ENCODE measurements at places on chromosomes 5 and 9. TPM values are rescaled to one million over a fixed set of nuclear protein-coding genes. Genes with fewer than 3 reads are reported as not detected.

ZNF658 gene
- 5.5 TPM for total RNA-seq

CCDC192 gene
- not detected for total RNA-seq

IFNA2 gene
- total RNA-seq = not detected

SH3PXD2B gene
- 114 TPM for total RNA-seq

SH3GL2 gene
- 0.16 TPM for total RNA-seq

LCP2 gene
- total RNA-seq = not detected

ANKS6 gene
- total RNA-seq = 21.1 TPM

GRCh38 chr5:175092691-175093090, 351.3 kb downstream of the DRD1 start:
- DNase-seq = no peak

GRCh38 chr5:151094030-151094851, 13.4 kb upstream of the TNIP1 start:
- DNase-seq = no peak

GRCh38 chr5:37725185-37725584, 114.7 kb downstream of the GDNF start:
- no peak for DNase-seq

GRCh38 chr9:108041551-108041950, 552.0 kb upstream of the KLF4 start:
- no peak for DNase-seq

- DNase-seq = no peak
These were observed 32.3 kb upstream of the EGFLAM start for GRCh38 chr5:38226091-38226490.

DNA sequence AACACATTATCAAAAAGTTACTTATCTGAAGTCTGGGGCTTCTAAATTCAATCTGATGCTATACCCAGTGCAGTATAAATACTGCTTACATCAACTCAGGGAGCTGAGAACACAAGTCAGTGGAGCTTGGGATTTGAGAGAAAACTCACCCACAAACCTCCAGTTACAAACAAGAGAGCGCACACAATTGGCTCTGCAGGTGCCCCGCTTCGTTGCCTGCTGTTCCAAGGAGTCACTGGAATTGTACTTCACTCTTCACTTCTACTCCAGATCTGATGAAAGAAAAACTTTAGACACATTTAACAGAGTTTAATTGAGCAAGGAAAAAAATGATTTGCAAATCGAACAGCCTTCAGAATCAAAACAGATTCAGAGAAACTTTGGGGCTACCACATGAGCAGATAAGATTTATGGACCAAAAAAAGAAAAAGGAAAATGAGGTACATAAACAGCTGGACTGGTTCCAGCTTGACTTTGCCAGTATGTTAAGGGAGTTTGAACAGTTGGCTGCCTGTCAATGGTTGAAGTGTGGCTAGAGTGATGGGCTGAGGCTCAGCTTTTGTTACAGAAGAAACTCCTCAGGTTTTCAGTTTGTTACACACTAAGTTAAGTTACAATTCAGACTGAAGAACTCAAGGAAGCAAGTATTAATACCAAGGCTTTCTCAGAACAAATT, 156.6 kb downstream of the AOPEP start:
- DNase-seq = no peak

DNA sequence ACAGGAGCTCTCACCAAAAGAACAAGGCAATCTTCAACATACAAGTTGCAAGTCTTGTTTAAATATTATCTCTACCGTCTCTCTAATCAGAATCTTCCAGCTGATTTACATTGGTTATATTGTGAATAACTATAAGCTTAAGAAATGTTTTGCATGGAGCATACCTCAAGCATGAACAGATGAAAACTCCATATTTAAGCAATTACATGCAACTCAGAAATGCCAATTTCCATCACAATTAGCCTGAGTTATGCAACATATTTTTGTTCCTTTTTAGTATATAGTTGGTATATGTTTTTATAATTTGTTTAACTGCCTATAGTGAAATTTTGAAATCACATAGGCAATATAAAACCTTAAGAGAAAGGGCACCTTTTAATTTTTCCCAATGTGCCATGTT, 142.5 kb downstream of the DENND1A start:
- no peak for DNase-seq

DNA sequence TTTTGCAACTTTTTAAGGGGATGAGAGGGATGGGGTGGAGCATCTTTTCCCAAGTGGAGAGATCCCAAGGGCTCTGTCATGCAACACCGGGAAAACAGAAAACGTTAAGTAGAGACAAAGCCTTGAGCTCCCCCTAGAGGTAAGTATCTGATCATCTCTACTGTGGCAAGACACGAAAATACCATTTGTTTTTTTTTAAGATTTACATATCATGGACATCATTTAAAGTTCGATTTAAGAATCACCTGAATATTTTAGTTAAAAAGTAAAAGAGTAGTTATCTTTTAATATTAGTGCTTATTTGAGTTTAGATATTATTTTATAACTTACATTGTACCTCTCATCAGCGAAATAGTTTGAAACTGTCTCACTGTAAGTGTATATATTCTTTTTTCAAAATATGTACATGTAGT, 200.4 kb downstream of the LRRC70 start:
- no peak for DNase-seq

DNA sequence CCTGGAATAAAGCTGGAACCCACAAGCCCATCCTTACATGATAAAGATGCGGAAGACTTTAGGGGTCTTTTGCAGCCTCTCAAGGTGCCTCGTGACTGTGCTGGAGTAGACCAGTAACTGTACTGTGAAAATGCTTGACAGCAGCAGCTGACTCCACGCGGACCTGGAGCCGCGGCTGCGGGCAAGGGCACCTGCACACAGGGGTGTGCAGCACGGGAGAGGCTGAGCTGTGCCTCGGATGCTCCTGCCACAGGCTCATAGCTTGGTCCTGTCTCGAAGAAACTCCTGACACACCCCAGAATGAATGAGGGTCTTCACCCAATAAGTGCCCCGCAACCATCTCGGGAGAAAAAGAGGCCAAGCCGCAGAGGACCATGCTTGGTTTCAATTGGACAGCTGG, 40.3 kb upstream of the CEP72 start:
- DNase-seq = peak; percentile 75

DNA sequence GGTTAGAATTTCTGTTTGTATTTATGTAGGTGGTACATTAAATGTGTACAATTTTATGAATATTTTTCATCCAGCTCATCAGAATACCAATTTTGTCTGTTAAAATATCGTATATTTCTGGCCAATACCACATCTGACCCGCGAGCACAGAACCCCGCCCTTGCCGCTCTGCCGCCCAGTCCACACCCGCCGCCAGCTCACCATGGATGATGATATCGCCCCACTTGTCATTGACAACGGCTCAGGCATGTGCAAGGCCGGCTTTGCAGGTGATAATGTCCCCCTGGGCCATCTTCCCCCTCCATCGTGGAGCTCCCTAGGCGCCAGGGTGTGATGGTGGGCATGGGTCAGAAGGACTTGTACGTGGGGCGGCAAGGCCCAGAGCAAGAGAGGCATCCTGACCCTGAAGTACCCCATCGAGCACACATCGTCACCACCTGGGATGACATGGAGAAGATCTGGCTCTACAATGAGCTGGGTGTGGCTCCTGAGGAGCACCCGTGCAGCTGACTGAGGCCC, 153.2 kb downstream of the CAVIN4 start:
- DNase-seq = no peak

GRCh38 chr5:39202597-39203274, 16.6 kb downstream of the FYB1 start:
- no peak for DNase-seq

DNA sequence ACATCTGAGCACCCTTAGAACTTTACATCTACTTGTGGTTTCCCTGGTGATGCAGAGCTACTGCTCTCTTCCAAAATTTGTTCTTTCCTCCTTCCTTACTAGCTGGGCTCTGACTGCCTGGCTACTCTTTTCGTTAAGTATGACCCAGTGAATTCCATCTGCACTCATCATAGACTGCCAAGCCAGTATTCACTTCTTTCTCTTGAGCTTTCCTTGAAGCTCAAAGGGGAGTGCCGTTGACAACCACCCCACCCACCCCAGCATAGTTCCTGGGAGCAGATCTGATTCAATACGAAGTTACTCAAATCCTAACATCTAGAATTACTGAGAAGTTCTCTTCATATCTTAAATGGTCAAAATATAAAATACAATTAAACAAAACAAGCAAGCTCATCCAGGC, 190.5 kb downstream of the ADAMTS12 start:
- DNase-seq = no peak

GRCh38 chr5:51371052-51371451, 12.2 kb upstream of the ISL1 start:
- no peak for DNase-seq

- no peak for DNase-seq
These were observed 517.8 kb downstream of the CCDC171 start for GRCh38 chr9:16070455-16071145.

GRCh38 chr9:72274441-72274840, 90.6 kb downstream of the ZFAND5 start:
- DNase-seq = no peak

- DNase-seq = no peak
These were observed 734.9 kb downstream of the DTWD2 start for GRCh38 chr5:118253225-118254061.

DNA sequence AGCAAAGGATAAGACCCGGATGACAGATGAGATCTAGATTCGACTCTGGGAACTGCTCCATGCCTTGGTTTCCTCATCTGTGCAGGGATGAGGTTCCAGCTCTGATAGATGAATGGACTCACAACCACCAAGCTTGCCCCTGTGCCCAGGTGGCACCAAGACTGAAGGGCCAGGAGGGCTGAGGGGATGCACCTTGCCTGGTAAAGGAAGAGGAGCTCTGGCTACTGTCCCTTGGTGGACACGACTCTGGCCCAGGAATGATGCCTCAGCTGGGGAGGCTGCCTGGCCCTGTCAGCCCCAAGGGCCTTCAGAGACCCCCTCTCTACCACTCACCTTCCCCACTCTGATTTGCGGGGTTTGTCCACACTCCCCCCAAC, 24.9 kb upstream of the ANXA6 start:
- DNase-seq = no peak

DNA sequence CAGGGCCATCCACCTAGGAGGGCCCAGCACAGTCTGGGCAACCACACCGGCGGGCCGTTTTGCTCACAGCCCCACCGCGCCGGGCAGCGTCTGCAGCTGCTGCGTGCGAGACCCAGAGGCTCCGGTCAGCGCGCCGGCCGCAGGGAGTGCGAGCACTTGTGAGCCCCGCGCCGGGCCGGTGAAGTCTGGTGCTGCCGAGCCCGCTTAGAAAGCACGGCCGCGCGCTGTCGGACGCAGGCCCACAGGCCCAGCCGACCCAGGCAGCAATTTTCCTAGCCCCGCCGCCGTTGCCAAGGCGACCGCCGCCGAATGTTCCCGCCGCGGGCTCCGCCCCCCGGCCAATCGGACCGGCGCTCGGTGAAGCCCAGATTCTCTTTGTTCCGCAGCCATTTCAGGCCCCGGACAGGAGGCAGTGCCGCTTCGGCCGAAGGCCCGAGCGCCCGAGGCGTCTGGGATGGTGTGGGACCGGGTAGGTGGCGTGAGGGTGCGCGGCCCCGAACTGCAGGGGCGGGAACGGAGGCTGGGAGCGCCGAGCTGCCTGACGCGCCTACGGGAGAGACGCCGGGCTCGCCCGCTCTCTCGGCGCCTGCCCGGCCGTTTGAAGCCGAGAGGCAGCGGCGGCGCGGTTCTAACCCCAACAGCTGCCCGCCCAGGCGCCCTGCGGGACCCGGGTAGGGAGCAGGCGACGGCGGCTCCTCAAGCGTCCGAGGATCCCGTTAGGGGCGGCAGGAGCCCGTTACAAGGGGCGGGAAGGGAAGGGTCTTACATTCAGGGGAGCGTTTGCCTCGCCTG, at the start of gene TNPO1:
Gene TNPO1, plus strand, starts transcription at position 378 of the 792 bp plus-strand sequence. Its CDS starts 77 bp downstream, at position 455.
- DNase-seq = peak; percentile 97
